ENCODE measurements at places on chromosomes 6 and 20.

DNA sequence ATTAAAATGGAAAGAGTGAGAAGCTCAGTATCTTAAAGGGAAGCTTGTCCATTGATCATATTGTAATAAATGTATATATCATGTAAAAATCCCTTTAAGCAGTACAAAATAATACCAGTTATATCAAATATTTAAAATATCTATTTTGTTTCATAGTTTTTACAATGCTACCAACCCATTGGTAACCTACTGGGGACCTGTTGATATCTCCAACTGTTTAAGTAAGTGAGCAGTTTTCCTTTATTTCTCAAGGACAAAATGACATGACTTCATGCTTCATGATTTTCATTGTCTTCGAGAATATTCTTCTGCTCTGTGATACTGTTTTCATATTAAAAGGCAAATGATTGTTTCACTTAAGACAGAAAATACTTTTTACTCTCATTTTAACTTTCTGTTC is 100.0 kb downstream of the ADGRG6 start:
- no peak for DNase-seq

DNA sequence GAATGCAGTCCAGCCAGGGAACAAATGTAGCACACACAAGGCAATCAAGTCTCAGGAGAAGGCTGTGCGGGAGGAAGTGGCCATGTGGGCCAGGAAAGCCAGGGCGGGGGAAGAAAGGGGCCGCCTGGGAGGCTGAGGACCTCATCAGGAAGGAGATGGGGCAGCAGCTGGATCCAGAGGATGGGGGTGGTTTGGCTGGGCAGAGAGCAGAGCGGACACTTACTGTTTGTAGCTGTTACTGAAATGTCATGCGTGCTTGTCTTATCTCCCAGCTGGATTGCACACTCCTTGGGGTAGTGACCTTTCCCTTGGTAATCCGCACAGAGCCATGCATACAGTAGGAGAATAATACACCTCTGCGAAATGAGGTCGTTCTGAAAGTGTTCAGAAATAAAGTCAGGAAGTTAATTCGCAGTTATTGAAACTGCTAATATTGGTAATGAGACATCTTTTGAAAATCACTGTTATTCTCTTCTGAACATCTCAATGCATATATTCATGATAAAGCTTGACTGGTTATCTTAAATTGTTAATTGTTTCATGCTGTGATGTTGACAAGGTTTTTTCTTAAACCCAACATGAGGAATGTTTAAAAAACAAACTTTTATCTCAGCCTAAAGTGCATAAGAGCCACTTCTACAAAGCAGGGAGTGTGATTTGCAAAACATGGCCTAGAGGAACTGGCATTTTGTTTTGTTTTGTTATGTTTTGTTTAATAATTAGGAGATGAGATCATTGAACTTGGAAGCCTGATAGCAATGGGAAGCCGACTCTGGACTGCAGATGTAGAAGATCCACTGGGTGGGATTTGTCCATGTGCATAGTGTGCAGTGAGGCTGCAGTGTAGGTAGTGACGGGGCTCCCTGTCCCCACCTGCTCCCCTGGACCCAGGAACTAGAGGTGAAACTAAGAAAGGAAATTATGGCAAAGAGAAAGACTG is 18.0 kb upstream of the MAP3K4 start:
- no peak for DNase-seq

GRCh38 chr6:34924831-34925625 is 36.0 kb downstream of the ANKS1A start:
- no peak for DNase-seq

GRCh38 chr20:8693709-8694108 is 375.2 kb upstream of the PLCB4 start:
- no peak for DNase-seq

- no peak for DNase-seq
Observed at GRCh38 chr6:30894935-30895334, 10.6 kb downstream of the DDR1 start.
